ENCODE measurements at places on chromosomes 13 and 19.

DNA sequence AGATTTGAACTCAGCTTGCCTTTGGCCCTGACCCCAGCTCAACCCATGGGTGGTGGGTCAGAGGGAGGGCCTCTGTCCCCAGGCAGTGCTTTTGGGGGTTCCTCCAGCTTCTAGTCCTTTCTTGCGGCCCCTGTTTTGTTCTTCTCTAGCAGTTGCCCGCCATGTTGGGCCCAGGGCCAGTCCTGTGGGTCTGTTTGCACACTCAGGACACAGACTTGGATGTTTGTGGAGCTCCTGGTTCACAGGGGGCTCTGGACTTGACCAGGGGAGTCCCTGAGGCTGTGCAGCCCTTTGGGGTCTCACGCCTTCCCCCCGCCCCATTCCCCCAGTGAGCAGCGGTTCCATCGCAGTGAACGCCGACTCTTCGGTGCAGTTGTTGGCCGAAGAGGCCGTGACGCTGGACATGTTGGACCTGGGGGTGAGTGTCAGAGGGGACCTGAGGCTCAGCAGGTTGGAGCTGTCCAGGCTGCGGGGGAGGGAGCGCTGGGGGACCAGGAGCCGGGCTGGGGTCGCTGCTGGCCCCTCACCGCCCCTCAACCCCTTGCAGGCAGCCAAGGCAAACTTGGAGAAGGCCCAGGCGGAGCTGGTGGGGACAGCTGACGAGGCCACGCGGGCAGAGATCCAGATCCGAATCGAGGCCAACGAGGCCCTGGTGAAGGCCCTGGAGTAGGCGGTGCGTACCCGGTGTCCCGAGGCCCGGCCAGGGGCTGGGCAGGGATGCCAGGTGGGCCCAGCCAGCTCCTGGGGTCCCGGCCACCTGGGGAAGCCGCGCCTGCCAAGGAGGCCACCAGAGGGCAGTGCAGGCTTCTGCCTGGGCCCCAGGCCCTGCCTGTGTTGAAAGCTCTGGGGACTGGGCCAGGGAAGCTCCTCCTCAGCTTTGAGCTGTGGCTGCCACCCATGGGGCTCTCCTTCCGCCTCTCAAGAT is 2.5 kb downstream of the ATP5F1D start:
- DNase-seq = peak; percentile 83

DNA sequence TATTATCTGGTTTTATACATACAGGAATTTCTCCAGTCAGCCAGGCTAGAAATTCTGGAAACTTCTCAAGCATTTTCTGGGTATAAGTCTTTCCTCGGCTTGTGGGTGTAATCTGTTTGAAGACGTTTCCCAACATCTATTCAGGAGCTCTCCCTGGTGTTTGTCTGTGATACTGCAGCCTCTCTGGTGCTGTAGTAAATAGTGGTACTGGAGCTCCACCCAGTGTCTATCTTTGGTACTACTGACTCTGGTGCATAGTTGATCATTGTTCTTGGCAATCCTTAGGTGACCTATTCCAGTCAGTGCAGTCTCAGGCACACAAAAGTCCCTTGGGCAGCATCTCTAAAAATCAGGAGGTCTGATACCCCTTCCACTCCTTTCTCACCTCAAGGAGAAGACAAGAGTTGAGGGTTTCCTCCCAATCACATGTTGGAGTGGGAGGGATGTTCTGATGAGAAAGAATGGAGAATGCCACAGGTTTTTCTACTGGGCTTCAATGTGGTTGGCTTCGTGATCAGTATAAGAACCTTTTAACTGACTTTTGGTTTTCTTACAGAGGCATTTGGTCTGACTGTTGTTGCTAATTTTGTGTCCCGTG is 115.5 kb downstream of the CYSLTR2 start:
- DNase-seq = peak; percentile 93

DNA sequence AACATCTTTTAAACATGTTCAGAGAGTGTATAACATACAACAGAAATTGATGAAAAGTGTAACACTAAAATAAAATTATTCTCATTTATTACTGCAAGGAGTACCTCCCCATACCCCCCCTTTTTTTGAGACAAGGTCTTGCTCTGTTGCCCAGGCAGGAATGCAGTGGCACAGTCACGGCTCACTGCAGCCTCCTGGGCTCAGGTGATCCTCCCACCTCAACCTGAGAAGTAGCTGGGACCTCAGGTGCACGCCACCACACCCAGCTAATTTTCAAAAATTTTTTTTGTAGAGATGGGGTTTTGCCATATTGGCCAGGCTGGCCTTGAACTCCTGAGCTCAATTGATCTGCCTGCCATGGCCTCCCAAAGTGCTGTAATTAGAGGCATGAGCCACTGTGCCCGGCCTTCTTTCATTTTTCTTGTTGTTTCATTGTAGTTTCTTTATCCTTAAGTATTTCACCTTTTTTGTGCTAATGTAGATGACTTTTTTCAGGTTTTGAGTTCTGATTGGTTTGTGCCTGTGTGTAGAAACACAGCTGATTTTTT is 28.3 kb downstream of the GATAD2A start:
- DNase-seq = no peak

DNA sequence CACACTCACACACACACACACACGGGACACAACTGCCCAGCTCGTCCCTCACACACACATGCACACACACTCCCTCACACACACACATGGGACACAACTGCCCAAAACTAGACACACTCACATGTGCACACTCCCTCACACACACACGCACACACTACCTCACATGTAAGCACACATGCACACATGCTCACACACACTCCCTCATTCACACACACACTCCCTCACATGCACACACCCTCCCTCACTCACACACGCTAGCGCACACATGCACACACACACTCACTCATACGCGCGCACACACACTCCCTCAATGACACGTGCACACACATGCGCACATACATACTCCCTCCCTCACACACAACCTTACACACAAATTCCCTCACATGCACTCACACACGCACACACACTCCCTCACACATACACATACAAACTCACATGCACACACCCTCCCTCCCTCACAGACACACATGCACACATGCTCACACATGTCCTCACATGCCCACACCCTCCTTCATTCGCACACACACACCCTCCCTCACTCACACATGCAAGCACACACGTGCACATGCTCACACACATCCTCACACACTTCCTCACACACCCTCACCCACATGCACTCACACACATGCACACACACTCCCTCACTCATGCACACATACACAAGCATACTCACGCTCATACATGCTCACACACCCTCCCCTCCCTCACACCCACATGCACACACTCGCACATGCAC is 9.0 kb upstream of the RASA3 start:
- DNase-seq = no peak

GRCh38 chr19:2944775-2945574 is at the start of gene ZNF77:
Gene ZNF77 (minus strand): TSS chr19:2944971. CDS start chr19:2944840, 131 bp downstream.
- peak; percentile 99 for DNase-seq

DNA sequence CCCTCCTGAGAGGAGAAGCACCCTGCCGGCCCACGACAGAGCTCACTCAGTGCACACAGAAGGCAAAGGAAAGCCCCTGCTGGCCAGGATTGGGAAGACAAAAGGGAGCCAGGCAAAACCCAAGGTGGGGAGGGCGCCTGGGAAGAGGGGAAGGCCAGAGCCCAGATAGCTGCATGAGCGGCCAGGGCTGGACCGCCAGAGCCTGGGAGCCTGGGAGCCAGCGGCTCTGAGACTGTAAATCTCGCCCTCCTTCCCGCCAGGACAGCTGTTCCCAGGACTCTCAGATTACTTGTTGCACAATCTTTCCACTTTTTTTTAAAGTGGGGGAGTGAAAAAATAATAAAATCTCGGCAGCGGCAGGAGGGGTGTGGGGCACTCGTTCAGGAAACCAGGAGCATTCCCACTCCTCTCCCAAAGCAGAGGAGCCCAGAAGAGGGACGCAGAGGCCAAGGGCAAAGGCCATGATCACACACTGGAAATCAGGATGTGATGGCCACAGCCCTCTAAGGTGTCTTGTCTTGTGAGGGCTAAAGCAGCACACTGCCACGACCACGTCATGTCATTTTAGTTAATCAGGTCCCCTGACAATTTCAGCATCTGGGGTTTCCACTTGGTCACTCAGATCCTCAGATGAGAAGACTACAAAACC is 19.6 kb upstream of the EPHX3 start:
- DNase-seq = no peak

- peak; percentile 50 for DNase-seq
Measured at GRCh38 chr19:10288662-10289166, 1.0 kb upstream of the ICAM5 start.

DNA sequence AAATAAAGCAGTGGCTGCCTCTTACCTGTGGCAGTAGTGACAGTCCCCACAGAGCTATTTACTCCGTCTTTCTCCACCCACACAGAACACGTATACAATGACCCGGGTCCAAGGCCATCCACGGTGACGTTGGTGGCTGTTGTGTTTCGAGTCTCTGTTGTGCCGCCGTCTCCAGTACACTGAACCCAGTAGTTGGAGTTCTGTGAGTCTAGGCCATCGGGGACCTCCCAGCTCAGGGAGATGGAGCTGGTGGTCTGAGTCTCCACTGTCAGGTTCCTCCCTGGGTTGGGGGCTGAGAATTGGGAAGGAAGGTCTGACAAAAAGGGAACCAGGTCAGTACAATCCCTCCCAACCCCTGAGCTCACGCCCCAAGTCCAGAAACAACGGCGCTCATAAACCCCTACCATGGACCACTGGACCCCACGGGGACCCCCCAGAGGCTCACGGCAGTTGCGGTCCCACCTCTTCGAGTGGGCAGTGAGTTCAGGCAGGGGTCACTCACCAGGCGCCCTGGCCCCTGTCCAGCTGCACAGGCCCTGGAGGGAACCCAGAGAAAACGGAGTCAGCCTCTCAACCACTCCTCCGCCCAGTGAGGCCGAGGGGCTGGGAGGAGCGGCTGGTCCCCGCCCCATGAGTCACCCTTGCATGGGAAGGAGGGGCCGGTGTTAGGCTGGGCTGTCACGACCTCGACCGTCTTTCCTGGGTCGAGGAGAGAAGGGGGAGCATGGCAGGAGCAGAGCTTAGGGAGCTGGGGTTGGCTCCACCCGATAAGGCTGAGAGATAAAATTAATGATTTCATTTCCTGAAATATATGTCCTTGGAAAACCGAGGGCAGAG is 2.4 kb downstream of the PTPRH start:
- DNase-seq = peak; percentile 42

GRCh38 chr13:66347486-66348117 is 882.5 kb downstream of the PCDH9 start:
- DNase-seq = no peak

All from activated CD4-positive, alpha-beta T cell treated with anti-CD3 and anti-CD28 coated beads, Interleukin-2, Interleukin-4, amounts not matched to agents 100 ng/mL and 50 ng/mL, durations not matched to agents 16 hours and 8 hours (primary cell).